ENCODE measurements at places on chromosomes 6 and 20. TPM values are rescaled to one million over a fixed set of nuclear protein-coding genes. Genes with fewer than 3 reads are reported as not detected.
A peak's percentile ranks its signal among the peaks of the same experiment; 100 is the strongest.

DNA sequence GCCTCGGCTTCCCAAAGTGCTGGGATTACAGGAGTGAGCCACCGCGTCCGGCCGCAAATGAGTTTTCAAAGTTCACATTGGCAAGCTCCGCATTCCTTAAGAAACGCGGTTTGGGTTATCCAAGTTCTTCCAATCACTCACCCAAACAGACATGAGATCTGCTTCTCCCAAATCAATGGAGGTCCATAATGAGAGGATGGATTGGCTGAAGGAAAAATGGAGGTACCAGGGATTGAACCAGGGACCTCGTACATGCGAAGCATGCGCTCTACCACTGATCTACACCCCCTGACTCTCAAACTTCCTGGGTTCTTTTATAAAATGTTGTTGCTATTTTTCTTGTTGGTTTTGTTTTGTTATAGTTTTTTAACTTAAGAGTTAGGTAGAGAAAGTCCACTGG, 170.0 kb downstream of the GPX5 start:
- DNase-seq, result no peak

DNA sequence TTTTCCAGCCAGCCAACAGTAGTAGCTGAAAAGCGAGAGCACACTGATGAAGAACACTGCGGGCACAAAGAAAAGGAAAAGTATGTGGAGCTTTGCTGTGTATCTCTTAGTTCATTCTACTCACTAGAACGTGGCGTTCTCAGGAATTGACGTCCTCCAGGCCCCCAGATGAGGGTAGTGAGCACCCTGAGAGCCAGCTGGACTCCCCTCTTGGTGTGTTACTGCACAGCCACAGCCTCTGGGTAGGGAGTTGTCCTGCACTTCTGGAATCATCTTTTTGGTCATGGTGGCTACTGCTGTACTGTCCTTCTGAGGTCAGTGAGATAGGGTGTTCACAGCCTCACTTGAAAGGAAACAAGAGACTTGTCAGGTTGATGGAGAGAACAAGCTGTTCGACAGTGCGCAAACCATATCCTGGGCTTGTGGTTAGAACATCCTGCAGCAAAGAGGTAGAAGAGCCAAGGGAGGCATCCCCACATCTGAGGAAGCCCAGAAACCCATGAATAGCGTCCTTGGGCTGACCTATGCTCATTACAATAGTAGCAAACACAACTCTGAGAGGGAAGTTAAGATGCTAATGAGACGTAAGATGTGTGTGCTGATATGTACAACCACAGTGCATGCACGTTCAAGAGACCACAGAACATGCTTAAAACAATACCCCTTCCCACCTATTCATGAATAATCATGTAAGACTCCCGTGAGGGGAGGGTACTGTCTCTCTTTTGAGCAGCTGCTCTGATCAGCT, 14.6 kb upstream of the HLA-F start:
- peak; percentile 47 for DNase-seq

DNA sequence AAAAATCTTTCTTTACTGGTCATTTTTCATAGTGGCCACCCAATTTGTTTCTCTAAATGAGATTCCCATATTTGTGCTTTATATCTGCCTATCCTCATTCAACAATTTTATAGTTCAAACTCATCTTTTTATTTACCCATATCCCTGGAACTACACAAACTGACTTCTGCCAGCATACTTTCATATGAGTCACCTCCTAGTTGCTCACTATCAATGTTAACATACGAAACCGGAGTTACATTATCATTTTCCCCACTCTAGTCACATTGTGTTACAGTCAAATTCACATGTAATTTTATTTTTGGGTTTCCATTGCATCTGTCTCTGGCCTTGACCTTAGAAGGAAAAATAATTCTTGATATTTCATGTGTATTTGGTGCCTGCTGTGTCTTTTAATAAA, 499.4 kb downstream of the MAFB start:
- no peak for DNase-seq

GRCh38 chr20:563187-563586, 19.6 kb upstream of the CSNK2A1 start:
- DNase-seq, result no peak

DNA sequence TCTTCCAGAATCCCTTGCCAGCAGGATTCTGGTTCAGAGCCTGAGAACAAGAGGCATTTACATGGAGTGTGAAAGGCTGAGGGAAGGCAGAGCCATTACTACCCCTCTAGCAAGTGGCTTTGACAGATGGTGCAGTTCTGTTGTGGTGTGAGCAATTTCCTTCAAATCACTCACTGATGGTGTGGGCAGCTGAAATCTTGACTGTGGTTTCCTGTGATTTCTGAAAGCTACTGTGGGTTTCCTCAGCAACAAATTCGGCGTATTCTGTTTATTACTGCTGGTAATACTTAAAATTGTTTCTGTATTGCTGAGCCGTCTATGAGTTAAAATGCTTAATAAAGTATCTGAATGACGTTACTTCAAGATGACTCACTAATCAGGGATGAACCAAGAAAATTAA, 181.5 kb upstream of the TCF21 start:
- DNase-seq, result no peak

- DNase-seq, result no peak
Observed at GRCh38 chr6:40442591-40442990, 144.6 kb downstream of the LRFN2 start.

DNA sequence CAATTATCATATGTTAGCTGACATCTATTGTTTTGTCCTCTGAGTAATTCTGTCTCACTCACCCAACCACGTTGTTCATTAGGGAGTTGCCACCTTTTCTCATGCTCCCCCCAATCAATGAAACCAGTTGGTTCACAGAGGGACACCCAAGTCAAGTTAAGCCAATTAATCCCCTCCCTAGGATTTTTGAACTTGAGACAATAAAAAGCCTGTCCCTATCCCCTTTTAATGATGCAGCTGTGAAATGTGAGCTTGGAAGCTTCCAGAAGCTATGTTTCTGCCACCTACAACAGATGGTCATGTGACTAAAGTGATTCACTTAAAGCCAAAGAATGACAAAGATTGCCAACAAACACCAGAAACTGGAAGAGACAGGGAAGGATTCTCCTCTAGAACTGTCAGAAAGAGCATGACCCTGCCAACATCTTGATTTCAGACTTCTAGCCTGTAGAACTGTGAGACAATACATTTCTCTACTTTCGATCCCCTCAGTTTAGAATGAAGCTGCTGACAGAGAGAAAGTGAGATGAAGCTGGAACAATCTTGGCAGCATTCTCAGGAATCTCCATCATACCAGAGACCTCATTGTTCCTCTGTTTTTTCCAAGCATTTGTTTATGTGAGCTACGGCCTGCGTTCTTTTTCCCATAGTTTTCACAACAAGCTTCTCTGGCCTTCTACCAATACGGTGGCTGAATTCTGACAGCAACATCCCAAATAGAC, 57.8 kb upstream of the TPD52L1 start:
- no peak for DNase-seq

Gene LAMA4
- total RNA-seq, result not detected

Gene PACSIN1
- 88.4 TPM for total RNA-seq

Gene KHDC1
- 22.3 TPM for total RNA-seq

Gene CITED2
- total RNA-seq, result 27.1 TPM

Gene ELMO2
- 33.5 TPM for total RNA-seq

Gene RAET1G
- not detected for total RNA-seq
